ENCODE measurements at places on chromosomes 7 and 10.
A peak's percentile ranks its signal among the peaks of the same experiment; 100 is the strongest.

- no peak for DNase-seq
These were observed 59.7 kb upstream of the PRSS1 start for GRCh38 chr7:142689439-142690120.

DNA sequence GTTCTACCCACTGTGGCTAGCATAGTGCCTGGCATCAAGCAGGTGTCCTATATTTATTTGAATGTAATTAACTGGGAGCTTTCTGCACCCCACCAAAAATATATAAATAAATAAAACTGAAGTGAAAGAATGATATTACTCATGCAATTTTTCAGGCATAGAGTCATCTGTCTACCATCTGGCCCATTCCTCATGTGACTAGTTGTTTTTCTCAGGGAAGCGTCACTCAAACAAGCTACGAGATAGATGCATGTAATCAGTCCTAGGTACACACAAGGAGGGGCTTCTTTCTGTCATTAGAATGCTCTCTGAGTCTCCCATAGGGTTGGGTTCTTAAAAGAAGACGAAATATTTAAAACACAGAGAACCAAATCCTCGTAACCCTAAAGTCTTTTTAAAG lies 255.5 kb upstream of the KMT2E start:
- no peak for DNase-seq

DNA sequence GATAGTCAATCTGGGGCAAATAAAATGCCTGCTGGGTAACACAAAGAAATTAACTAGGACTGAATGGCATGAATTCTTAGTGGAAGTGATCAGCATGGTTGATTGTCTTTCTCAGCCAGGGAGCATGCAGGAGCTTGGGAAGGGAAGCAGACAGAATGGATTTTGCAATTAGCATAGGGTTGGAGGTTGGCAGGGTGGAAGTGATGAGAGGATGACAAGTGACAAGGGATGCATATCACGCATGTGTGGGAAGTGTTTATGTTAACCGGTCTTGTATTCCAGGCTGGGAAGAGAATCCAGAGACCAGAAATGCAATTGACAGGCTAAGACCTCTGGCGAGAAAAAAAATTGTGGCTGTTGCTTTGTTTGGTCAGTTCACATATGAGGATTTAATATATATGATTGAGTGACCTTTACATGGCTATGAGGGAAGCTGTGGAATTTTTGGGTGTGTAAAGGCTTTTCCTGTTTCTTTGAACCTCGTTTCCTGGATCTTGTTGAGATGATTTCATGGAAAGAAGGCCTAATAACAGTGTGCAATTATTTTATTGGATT lies 8.3 kb downstream of the MDFIC start:
- no peak for DNase-seq

DNA sequence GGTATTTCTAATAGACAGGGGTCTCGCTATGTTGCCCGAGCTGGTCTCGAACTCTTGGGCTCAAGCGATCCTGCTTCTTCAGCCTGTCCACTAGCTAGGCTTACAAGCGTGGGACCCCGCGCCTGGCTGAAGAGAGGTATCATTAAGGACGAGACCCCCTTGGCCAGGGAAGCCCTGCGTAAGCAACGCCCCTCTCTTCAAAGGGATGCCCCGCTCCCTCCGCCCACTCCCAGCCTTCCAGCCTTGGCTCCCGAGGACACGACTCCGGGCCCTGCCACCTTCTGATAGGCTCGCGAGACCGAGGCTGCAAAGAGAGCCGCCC lies 220 bp upstream of the ZKSCAN5 start:
- DNase-seq, result no peak

DNA sequence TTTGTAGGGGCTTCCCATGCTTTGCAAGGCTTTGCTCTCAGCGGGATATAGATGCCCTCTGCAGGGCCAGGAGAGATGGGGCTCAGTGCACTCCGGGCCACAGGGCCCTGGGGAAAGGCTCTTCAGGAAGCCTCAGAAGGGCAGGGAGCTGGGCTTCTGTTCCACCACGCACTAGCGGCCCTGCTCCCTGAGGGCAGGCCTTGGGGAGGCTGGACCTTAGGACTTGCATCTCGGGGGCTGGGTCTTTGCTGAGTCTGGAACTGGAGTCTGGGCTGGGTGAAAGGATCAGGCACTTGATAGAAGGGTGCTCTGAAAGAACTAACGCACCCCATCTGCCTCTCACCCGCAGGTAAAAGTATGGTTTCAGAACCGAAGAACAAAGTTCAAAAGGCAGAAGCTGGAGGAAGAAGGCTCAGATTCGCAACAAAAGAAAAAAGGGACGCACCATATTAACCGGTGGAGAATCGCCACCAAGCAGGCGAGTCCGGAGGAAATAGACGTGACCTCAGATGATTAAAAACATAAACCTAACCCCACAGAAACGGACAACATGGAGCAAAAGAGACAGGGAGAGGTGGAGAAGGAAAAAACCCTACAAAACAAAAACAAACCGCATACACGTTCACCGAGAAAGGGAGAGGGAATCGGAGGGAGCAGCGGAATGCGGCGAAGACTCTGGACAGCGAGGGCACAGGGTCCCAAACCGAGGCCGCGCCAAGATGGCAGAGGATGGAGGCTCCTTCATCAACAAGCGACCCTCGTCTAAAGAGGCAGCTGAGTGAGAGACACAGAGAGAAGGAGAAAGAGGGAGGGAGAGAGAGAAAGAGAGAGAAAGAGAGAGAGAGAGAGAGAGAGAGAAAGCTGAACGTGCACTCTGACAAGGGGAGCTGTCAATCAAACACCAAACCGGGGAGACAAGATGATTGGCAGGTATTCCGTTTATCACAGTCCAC lies 5.4 kb downstream of the EMX2 start:
- DNase-seq, result peak; percentile 14

All from fibroblast of skin of left quadriceps (primary cell).